SK-N-SH (cell line): ENCODE measurements at places on chromosomes 2 and 18.
A peak's percentile ranks its signal among the peaks of the same experiment; 100 is the strongest.

GRCh38 chr2:50077190-50077737 lies 922.9 kb upstream of the FSHR start:
- no peak overlapping the region for H3K4me3 ChIP-seq
- H3K36me3 ChIP-seq, result no peaks in the 10 kb centered on the region
- H3K4me1 ChIP-seq, result peaks cover 2% of the 10 kb centered on the region; the same call in 1 of the 2 replicates

DNA sequence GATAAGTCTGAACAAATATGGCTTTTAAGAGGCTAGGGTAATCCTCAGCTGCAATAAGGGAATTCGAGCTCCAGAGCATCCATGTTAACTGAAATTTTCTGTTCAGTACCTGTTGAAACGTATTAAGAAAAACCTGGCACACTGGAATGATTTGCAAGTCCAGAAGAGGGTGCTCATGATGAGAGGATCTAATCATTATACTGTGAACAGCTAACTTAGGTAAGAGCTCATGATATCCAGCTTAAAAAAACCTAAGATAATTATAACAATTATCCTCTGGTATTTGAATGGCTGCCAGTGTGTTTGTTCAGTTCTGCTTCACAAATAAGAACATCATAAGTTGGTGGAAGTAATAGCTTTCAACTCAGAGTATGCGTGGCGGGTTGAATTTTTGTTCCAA lies 1118.3 kb upstream of the DDX18 start:
- H3K4me3 ChIP-seq, result no peak overlapping the region
- H3K27me3 ChIP-seq, result no peaks in the 10 kb centered on the region
- no peaks in the 10 kb centered on the region for H3K4me1 ChIP-seq
- DNase-seq, result no peak

- H3K36me3 ChIP-seq, result no peaks in the 10 kb centered on the region
- H3K27me3 ChIP-seq, result no peaks in the 10 kb centered on the region
- H3K27ac ChIP-seq, result no peak overlapping the region
- no peak overlapping the region for H3K4me3 ChIP-seq
Observed at GRCh38 chr2:200749631-200750322, 61.9 kb upstream of the BZW1 start.

GRCh38 chr2:12813166-12813565 lies 96.4 kb downstream of the TRIB2 start:
- DNase-seq, result no peak
- H3K27me3 ChIP-seq, result no peaks in the 10 kb centered on the region
- H3K4me1 ChIP-seq, result peaks cover 6% of the 10 kb centered on the region

DNA sequence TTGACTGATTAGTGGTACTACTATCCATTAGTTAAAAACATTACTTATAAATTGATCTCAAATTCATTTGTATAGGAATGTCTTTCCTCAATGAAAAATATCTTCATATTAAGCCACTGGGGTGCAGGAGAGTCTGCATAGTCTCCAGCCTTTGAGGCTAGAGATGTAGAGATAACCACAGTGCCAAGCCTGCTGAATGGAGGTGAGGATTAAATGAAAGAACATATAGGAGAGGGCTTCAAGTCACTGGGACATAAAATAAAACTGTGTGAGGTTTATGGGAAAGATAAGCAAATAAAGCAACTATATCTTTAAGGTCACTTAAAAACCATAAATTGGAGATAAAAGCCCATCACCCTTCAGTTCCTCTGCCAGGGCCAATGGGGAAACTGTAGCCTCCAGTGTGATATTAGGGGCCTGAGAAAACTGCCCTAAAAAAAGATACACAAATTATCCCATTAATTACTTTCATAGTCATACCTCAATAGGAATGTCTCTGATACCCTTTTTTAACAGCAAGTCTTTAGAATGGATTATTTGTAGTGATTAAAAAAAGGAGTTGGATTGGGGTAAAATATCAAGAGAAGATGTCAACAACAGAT lies 27.6 kb downstream of the GALNT3 start:
- H3K4me1 ChIP-seq, result no peaks in the 10 kb centered on the region; the same call in 1 of the 2 replicates
- H3K27ac ChIP-seq, result no peak overlapping the region
- no peaks in the 10 kb centered on the region for H3K27me3 ChIP-seq
- DNase-seq, result no peak

- no peaks in the 10 kb centered on the region for H3K36me3 ChIP-seq
- H3K27me3 ChIP-seq, result no peaks in the 10 kb centered on the region
- no peak for DNase-seq
Observed at GRCh38 chr2:168939918-168940317, 38.8 kb downstream of the G6PC2 start.

DNA sequence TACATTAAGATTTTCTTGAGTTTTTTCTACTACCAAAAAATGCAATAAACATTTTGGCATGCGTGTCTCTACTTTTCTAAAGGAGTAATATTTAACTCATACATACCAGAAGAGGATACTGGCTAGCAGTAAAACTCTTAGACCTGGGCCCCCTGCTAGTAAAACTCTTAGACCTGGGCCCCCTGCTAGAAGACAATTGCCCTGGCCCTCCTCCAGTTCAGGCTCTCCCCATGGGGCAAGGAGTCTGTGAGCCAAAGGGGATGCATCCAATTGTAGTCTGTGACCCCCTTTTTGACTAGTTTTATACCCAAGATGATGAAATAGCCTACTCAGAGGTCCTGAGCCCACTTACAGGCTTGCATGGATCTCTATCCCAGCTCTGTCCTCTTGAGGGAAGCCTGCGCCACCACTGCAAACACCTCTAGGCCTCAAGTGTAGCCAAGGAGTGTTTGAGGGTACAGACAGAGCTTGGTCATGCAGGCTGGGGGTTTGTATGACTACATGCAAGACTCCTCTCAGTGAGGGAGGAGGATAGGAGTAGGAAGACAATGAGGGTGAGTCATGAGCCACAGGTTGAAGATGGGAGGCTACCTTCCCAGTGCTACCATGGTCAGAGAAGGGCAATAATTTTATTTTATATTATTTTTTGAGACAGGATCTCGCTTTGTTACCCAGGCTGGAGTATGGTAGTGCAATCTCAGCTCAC lies 45.2 kb upstream of the PGAP1 start:
- no peak overlapping the region for H3K4me3 ChIP-seq
- H3K36me3 ChIP-seq, result no peaks in the 10 kb centered on the region
- no peaks in the 10 kb centered on the region for H3K27me3 ChIP-seq
- no peak overlapping the region for H3K27ac ChIP-seq
- DNase-seq, result no peak

GRCh38 chr2:47238638-47239037 lies 83.5 kb upstream of the STPG4 start:
- H3K4me3 ChIP-seq, result no peak overlapping the region
- DNase-seq, result no peak
- no peak overlapping the region for H3K27ac ChIP-seq
- no peaks in the 10 kb centered on the region for H3K27me3 ChIP-seq

- H3K36me3 ChIP-seq, result no peaks in the 10 kb centered on the region
- H3K27ac ChIP-seq, result no peak overlapping the region
- no peaks in the 10 kb centered on the region for H3K27me3 ChIP-seq
- DNase-seq, result no peak
Observed at GRCh38 chr18:14767474-14767873, 19.5 kb downstream of the ANKRD30B start.

GRCh38 chr2:144014103-144014502 lies 505.8 kb downstream of the ZEB2 start:
- DNase-seq, result no peak
- no peaks in the 10 kb centered on the region for H3K36me3 ChIP-seq
- no peak overlapping the region for H3K4me3 ChIP-seq
- no peaks in the 10 kb centered on the region for H3K27me3 ChIP-seq
- no peaks in the 10 kb centered on the region for H3K4me1 ChIP-seq

- no peak overlapping the region for H3K4me3 ChIP-seq
- no peaks in the 10 kb centered on the region for H3K36me3 ChIP-seq
- no peaks in the 10 kb centered on the region for H3K27me3 ChIP-seq
- H3K4me1 ChIP-seq, result peaks cover 26% of the 10 kb centered on the region
- peak overlapping the region; percentile 98 for H3K27ac ChIP-seq
Observed at GRCh38 chr2:188327518-188328213, 36.0 kb downstream of the GULP1 start.

GRCh38 chr18:2540575-2540974 lies 30.7 kb downstream of the METTL4 start:
- no peak overlapping the region for H3K27ac ChIP-seq
- DNase-seq, result no peak
- H3K27me3 ChIP-seq, result no peaks in the 10 kb centered on the region
- peaks cover 22% of the 10 kb centered on the region; the same call in 1 of the 2 replicates for H3K4me1 ChIP-seq

DNA sequence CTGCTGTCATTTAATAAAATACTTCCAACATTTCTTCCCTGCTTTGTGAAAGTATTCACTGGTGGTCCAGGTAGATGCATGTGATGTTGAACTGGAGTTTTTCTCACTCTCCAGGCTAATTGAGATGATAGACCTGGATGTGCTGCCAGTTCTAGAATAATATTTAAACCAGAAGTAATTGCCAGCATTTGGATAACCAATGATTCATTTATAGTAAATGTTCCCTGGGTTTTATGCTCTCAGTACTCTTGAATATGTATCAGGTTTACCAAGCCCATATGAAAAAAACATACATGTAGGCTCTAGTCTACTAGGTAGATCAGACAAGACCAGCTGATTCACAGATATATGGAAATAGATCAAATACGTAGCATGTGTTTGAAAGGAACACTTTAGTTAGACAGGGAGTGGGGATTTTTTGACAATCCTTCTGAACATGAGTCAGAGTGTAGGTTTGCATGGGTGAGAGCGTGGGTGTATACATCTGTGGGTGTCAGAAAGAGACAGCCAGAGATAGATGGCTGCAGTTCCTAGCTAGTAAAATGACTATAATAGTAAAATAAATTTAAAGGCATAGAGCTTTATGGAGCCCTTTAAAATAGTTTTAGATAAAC lies 115.1 kb downstream of the NAB1 start:
- no peak overlapping the region for H3K4me3 ChIP-seq
- H3K36me3 ChIP-seq, result no peaks in the 10 kb centered on the region
- H3K27me3 ChIP-seq, result no peaks in the 10 kb centered on the region
- H3K4me1 ChIP-seq, result no peaks in the 10 kb centered on the region

DNA sequence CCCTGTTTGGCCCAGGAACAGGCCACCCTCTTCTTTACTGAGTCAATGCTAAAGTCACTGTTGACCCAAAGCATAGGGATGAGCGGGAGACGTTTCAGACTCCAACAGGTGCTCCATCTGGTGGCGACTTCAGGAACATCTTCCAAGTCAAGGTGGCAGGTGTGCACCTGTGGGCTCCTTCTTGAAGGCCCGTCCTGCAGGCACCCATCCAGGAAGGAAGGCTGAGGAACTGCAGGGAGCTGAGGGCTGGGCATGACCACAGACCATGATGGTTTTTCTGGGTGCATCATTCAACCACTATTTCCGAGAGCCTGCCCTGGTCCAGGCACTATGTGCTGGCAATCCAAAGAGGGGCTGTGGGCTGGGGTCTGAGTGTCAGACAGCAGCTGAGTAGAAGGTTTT lies 142.8 kb downstream of the NDUFA10 start:
- H3K4me3 ChIP-seq, result no peak overlapping the region; the same call in 1 of the 2 replicates
- H3K4me1 ChIP-seq, result no peaks in the 10 kb centered on the region
- no peaks in the 10 kb centered on the region for H3K27me3 ChIP-seq
- H3K36me3 ChIP-seq, result no peaks in the 10 kb centered on the region
- peak; percentile 56 for DNase-seq

- no peak for DNase-seq
- H3K36me3 ChIP-seq, result no peaks in the 10 kb centered on the region
- no peaks in the 10 kb centered on the region for H3K27me3 ChIP-seq
- peaks cover 3% of the 10 kb centered on the region for H3K4me1 ChIP-seq
- H3K27ac ChIP-seq, result no peak overlapping the region
- H3K4me3 ChIP-seq, result no peak overlapping the region
Observed at GRCh38 chr2:14656146-14656545, 23.6 kb downstream of the LRATD1 start.

GRCh38 chr18:77031662-77032061 lies 100.9 kb downstream of the MBP start:
- no peak overlapping the region for H3K4me3 ChIP-seq
- no peaks in the 10 kb centered on the region for H3K4me1 ChIP-seq
- DNase-seq, result no peak
- no peaks in the 10 kb centered on the region for H3K27me3 ChIP-seq
- H3K36me3 ChIP-seq, result no peaks in the 10 kb centered on the region
- H3K27ac ChIP-seq, result no peak overlapping the region

DNA sequence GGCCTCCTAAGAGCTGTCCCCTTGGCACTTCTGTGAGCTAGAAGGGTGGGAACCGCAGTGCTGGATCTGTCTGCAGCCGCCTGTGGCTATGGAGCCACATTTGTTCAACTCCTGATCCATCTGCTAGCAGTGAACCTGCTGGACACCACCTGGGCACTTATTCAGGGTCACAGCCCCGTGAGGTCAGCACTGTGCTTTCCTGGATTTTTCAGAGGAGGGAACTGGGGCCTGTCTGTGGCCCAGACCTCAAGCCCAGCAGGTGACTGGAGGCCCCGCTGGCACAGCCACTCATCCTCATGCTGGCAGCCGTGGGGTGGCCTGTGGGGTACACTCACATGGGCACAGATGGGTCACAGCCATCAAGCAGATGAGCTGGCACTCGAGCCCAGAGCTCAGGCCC lies 155.3 kb downstream of the TFCP2L1 start:
- no peaks in the 10 kb centered on the region for H3K4me1 ChIP-seq
- H3K4me3 ChIP-seq, result no peak overlapping the region
- H3K36me3 ChIP-seq, result no peaks in the 10 kb centered on the region
- peaks cover 15% of the 10 kb centered on the region for H3K27me3 ChIP-seq
- no peak for DNase-seq

- no peak overlapping the region for H3K4me3 ChIP-seq
- no peaks in the 10 kb centered on the region for H3K27me3 ChIP-seq
- DNase-seq, result no peak
- H3K4me1 ChIP-seq, result no peaks in the 10 kb centered on the region
- no peak overlapping the region for H3K27ac ChIP-seq
- H3K36me3 ChIP-seq, result no peaks in the 10 kb centered on the region
Observed at GRCh38 chr2:49459314-49459993, 305.1 kb upstream of the FSHR start.

DNA sequence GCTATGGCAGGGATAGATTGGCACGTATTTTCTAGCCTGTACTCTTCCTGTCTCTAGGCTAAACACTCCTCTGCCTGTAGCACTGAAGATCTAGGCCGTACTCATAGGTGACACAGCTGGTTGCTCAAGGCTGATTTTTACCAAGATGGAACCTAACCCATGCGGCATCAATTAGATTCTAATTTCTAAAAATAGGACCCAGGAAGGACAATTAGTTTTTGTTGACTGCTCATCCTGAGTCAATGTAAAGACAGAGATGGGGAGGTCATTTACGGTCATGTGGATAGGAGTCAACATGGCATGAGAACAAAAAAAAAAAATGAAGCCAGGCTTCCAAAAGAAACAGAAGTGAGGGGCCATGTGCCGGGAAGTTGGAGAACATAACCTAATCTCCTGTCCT lies 360.7 kb upstream of the ETAA1 start:
- DNase-seq, result no peak
- peaks cover 9% of the 10 kb centered on the region; the same call in 1 of the 2 replicates for H3K4me1 ChIP-seq
- H3K4me3 ChIP-seq, result no peak overlapping the region
- no peaks in the 10 kb centered on the region for H3K27me3 ChIP-seq
- H3K36me3 ChIP-seq, result no peaks in the 10 kb centered on the region

GRCh38 chr2:235665661-235666212 lies 171.9 kb downstream of the AGAP1 start:
- H3K4me1 ChIP-seq, result peaks cover 33% of the 10 kb centered on the region
- no peak for DNase-seq
- H3K36me3 ChIP-seq, result no peaks in the 10 kb centered on the region

GRCh38 chr2:52113338-52113737 lies 1081.4 kb upstream of the NRXN1 start:
- H3K4me1 ChIP-seq, result no peaks in the 10 kb centered on the region
- no peaks in the 10 kb centered on the region for H3K27me3 ChIP-seq
- no peak overlapping the region for H3K27ac ChIP-seq
- H3K36me3 ChIP-seq, result no peaks in the 10 kb centered on the region

- H3K27ac ChIP-seq, result no peak overlapping the region
- H3K4me3 ChIP-seq, result no peak overlapping the region
- no peak for DNase-seq
Observed at GRCh38 chr2:61900281-61900680, 5.2 kb upstream of the COMMD1 start.
